ENCODE measurements at places on chromosomes 1 and 21.

- no peak for DNase-seq
Measured at GRCh38 chr1:164891615-164892014, 332.6 kb downstream of the PBX1 start.

DNA sequence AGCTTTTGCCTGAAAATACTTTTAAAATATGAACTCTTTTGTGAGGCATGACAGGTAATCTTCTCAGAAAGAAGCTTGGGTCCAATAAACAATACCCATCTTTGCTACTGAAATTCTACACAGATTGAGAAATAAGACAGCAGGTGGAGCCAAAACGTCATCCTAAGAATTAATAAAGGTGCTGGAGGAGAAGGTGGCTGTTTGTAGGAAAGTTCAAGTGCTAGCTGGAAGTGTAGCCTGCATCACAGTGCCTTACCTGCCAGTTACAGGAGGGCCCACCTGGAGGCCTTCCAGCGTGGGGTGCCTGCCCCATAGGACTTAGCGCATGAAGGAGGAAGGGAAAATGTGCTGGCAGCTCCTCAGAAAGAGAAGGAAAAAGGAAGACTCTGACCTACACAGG lies 93.7 kb downstream of the TTC3 start:
- DNase-seq, result no peak

GRCh38 chr1:200468264-200469001 lies 58.6 kb upstream of the ZNF281 start:
- DNase-seq, result no peak

DNA sequence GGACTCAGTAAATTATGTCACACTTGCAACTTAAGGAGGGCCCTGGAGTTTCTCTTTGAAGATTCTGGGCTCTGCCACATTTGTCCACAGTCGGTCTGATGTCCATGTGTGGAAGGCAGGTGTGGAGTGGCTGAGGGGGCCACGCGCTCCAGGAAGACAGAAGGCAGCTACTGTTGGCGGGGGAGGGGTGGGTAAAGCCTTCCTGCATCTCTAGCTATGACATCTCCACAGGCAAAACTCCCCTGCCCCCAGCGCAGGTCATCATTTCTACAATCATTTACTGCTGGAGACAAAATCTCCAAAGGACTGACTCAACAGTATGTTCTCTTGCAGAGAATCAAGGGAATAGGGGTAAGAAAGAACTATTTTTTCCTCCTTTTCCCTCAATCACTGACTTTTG lies 11.4 kb upstream of the TSPEAR start:
- no peak for DNase-seq

- no peak for DNase-seq
Measured at GRCh38 chr1:74427681-74428080, 84.7 kb downstream of the LRRC53 start.

DNA sequence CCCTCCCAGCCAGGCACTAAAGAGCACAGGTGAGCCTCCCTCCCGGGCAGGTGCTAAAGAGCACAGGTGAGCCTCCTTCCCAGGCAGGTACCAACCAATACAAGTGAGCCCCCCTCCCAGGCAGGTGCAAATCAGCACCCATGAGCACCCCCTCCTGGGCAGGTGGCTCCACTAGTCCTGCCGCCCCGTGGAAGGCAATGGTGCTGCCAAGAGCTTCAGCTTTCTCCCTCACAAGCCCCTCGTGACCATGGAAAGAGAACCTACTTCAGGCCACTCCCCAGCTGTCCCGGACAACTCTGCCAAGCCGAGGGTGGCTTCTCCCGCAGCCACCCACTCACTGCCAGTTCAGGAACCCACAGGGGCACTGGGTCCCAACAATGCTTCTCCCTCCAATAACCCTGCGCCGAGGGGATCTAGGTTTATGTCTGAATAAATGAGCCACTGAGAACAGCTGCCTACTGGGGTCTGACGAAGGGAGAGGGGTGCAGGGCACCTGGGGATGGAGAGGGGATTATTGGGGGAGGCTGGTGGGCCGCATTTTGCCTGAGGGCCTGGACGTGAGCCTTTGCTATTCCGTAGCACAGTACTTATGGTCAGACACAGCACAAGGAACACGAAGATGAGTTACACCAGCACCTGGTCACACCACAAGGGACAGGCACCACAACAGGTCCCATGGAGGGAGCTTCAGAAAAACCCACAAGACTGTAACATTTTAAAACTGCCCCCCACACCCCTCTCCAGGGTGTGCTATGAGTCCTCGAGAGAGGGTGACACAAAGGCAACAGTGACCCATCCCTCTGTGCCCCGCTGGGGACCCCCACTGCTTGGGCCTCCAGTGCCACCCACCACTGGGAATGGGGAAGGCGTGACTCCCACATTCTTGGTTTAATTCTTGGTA lies 46.3 kb downstream of the PRDM15 start:
- no peak for DNase-seq

DNA sequence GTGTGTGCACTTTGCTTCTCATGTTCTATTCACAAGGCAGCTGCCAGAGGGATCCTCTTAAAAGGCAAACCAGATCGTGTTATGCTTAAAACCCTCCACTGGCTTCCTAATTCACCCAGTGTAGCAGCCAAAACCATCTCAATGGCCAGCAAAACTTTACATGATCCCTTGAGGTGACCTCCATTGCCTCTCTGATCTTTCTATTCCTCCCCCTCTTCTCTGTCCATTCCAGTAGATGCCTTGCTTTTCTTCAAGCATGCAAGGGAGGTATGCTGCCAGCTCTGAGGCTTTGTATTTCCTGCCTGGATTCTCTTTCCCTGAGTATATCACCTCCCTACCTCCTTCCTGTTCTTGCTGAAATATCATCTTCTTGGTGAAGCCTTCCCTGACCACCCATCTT lies 93.2 kb upstream of the KCNK2 start:
- DNase-seq, result no peak

DNA sequence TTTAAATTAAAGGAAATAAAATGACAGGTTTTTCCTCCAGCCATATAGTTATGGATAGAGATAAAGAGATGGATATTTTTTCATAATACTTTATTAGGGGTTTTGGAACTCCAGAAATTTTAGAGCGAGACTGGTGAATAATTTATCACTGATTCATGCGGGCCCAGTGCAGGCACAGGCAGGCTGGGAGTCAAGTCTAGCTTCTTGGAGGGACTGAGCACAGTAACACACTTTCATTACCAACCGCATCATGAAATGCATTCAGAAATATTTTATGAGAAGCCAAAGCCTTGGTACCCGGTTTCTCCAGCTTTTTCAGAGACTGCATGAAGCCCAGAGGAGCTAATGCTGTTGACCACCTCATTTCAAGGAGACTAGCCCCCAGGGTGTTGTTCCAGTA lies 215.6 kb downstream of the TNR start:
- DNase-seq, result no peak

GRCh38 chr1:228766788-228767187 lies 31.5 kb downstream of the RHOU start:
- DNase-seq, result no peak

GRCh38 chr1:235671992-235672391 lies 22.4 kb upstream of the GNG4 start:
- no peak for DNase-seq

GRCh38 chr1:34532113-34532512 lies 222.7 kb upstream of the GJB5 start:
- DNase-seq, result no peak

GRCh38 chr1:156165083-156165482 lies 11.7 kb downstream of the SEMA4A start:
- DNase-seq, result no peak

- DNase-seq, result no peak
Measured at GRCh38 chr1:8359617-8360481, 41.9 kb downstream of the SLC45A1 start.

GRCh38 chr1:208759255-208759654 lies 515.1 kb upstream of the PLXNA2 start:
- DNase-seq, result no peak

DNA sequence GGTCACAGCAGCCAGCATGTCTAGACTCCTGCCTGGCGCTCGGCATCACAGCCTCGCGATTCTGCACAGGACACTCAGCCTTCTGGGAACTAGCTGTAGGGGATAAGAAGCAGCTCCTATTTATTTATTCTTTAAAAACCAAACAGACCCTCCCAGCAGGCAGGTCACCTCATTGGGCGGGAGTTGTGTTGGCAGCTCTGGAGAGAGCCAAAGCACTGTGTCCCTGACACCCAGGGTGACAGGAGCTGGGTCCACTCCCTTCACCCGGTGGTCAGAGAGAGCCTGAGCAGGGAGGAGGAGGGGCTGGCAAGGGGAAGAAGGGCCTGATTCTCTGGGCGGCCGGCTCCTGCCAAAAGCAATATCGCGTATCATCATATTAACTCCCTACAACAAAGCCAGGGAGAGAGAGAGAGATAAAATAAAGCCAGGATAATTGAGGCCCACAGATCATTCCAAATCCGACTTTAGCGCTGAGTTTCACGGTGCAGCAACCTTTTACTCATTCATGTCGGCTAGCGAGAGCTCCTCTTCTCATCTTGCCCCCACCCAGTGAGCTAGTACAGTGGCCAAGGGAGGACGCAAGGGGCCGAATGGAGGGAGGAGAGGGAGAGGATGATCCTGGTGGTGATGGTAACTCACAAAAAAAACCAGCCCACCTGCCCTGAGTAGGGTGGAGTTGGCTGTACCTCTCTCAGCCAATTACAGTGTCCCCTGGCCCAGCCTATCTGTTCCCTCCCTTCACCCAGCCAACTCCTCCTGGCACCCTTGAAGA lies 79.8 kb upstream of the IFFO2 start:
- no peak for DNase-seq

DNA sequence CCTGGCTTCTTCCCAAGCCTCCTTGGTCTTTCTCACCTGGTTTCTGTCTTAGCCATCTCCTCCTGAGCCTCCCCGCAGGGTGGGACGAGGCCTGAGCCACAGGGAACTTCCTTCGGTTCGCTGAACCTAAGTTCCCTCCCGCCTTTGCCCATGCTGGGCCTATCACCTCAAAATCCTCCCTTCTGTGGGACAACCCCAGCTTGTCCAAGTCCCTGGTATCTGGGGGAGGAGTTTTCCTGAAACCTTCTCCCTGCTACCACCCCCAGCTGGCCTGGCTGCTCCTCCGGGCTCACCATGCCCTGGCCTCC lies 27.7 kb upstream of the VPS13D start:
- DNase-seq, result no peak

DNA sequence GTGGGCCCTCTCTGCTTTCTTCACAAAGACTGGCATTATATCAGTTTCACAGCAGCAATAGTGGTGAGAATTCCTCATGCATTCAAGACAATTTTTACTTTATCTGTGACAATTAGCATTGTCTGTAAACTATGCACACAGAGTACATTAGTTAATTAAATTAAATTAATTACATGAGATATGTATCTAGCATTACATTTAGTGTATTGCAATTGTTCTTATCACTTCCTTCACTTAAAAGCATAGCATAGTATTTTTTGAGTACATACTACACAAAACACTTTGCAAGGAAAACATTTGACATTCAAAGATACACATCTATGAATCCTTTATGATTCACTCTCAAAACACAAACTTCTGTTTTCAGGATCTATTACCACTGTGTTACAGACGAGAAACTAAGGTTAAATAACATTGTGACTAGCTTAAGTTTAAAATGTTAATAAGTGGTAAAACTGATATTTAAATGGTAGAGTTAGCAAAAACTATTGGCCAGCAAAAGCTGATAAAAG lies 1542.6 kb downstream of the PLA2G4A start:
- no peak for DNase-seq

DNA sequence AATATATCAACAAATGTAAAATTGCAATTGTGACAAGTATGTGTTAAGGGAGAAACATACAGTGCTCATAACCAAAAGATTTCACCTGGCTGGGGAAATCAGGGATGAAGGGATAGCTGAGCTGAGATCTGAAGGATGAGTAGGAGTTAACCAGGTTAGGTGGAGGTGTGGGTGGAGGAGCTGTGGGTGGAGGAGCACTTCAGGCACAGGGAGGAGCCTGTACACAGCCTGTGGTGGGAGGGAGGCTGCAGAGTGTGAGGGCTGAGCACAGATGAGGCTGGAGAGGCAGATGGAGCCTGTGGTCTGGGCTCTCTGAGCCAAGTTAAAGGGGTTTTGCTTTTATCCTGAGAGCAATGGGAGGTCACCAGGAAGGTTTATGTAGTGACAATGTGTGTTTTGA lies 111.9 kb downstream of the XCL2 start:
- no peak for DNase-seq

DNA sequence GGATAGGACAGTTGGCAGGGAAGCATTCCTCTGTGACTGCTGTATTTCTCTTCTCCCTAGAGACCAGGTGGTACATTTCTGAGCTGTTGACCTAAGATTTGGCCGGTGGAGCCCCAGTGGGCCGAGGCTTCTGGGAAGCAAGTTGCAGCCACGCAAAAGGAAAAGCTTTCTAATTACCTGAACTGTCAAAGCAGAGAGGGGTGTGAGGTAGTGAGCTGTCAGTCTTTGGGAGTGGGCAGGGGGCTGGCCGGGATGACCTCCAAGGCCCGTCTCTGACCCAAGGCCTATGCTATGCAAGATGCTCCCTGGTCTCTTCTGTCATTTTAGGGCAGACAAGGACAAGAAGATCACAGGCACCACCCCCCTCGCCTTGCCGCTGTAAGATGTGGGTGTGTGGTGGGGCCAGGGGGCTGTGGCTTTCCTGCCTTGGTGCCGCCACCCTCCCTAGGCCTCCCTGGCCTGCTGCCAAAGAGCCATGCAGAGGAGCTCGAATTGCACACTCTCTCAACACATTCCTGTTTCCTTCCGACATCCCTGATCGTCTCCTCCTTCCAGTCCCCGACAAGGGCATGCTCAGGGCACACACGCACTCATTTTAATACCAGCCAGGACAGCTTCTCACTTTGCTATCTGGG lies 7.7 kb downstream of the PADI1 start:
- no peak for DNase-seq

GRCh38 chr21:17343055-17343454 lies 169.8 kb upstream of the CXADR start:
- DNase-seq, result no peak

DNA sequence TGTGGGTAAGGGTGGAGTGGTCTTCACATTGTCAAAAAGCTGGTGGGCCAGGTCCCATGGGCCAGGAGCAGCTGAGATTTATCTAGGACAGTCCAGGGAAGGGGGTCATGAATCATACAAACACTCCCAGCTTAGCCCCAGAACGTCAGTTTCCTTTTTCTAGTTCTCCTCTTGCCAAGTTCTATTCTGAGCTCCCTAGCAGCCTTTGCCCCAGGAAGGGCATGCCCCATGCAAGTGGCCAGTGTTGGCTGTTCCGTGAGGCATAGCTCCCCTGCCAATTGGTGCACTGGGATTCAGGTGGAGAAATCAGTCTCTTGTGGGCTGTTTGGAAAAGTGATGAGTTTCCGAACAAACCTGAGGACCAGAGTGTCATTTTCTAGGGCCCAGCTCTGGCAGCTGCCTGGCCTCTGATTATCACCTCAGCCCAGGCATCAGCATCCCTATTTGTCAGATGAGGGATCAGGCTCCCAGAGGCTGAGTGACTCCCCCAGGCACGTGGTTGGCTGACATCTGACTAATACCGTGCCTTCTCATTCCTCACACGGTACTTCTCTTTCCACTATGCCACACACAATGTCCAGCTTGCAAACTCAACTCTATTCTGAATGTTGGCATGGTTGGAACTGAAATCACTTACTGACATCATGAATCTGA lies 14.2 kb upstream of the MYOM3 start:
- DNase-seq, result peak; percentile 28
